Stimulated activated CD4-positive, alpha-beta T cell treated with anti-CD3 and anti-CD28 coated beads, Interleukin-1b, Interleukin-23, amount 100 ng/mL, for 1 hour (primary cell): ENCODE measurements at places on chromosomes 3 and 15.

DNA sequence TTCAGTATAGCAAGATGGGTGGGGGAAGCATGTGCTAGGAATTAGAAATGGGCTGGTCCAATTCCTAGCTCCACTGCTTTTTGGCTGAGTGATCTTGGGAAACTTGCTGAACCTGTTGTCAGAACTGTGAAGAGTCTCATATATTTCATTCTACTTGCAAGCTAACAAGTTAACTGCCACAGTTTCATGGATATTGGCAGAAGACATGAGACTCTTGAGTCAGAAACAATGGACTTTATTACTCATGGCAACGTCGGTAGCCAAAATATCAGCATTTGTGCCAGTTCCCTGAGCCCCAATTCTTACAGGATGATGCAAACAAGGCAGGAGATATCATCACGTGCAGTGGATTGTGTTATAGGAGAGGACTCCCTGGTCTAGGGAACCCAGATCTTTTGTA is 26.6 kb upstream of the PLAAT1 start:
- DNase-seq, result no peak

DNA sequence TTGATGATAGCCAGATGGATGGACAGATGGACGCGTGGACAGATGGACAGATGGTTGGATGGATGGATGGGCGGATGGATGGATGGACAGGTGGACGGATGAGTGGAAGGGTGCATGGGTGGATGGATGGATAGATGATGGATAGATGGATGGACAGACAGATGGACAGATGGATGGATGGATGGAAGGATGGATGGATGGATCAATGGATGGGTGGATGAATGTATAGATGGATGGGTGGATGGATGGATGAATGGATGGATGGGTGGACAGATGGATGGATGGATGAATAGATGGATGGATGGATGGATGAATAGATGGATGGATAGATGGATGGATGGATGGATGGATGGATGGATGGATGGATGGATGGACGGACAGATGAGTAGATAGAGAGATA is 40.9 kb downstream of the GABRB3 start:
- no peak for DNase-seq

- DNase-seq, result no peak
Observed at GRCh38 chr3:149207475-149207874, 14.2 kb downstream of the CP start.

DNA sequence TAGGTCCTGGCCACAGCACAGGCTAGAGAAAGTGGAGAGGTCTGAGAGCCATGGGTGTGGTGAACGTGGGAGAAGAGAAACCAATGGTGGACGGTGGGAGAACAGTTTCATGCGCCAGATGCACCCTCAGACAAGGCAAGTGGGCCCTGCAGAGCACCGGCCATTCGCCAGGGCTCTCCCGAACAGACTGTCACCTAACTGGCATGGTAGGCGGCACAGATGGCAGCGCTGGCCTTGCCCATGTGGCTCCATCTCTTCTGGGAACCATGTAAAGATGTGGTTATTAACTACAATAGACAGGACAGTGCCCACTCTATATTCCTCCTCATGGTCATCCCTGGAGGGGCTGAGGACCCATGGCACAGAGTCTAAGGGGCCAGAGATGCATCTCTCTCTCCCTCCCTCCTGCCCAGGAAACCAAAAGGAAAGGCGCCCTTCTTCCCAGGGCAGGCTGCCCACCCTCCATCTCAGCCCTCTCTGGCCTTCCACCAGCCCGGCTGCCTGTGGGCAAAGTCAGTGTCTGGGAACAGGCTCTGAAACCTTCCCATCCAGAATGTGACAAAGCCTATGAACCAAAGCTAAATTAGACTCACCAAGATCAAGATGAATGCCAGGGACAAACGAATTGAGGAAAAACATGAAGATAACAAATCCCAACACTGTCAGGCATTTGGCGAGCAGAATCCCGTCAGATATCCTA is 147.8 kb downstream of the OCA2 start:
- no peak for DNase-seq

GRCh38 chr15:80259942-80260510 is 8.0 kb upstream of the CTXND1 start:
- no peak for DNase-seq

DNA sequence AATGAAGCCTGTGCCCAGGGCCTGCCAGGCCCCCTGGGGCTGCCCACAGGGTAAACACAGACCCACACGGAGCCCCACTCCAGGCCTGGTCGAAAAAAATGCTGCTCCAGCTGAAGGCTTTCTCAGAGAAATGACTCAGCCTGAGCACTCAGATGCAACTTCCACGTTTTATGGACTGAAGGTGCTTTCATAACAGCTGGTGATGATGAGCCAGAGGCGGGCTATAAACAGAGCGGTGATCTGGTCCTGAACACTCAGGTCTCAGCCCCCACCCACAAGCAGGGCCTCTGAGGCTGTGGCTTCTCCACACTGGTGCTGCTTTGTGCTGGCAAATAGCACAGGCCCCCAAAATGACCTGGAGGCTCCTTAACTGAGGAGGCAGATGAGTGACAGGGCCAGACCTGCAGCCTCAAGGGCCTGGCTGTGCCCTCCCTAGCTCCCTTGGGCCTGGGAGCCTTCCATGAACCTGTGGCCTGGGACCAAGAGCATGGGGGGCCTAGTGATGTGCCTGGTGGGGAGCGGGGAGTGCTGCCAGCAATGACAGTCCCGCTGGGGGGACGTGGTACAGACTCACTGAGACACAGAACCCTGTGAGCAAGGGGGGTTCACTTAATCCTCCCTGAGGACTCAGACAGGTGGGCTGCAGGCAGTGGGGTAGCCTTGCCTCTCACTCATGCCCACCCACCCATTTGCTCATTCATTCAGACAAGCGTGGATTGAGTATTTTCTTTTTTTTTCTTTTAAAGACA is 23.0 kb upstream of the FURIN start:
- DNase-seq, result no peak

- no peak for DNase-seq
Observed at GRCh38 chr15:62647202-62647842, 395.2 kb upstream of the TPM1 start.

DNA sequence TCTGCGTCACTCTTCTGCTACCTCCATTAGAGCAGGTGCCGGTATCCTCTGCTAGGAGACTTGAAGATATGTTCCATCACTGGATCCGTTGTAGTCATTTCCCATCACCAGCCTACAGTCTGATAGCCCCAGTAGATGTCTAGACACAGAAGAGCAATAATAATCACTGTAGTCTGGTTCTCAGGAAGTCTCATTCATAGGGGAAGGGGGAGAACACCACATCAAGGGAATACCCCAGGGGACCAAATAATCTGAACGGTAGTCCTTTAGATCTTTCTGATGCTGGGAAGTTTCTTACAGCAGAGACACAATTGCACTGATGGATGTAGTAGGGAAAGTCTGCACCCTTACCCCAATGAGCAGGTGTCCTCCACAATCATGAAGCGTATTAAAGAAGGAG is 595.0 kb downstream of the EPHA3 start:
- DNase-seq, result no peak

- DNase-seq, result no peak
Observed at GRCh38 chr3:139157161-139157932, 112.7 kb upstream of the PRR23C start.

DNA sequence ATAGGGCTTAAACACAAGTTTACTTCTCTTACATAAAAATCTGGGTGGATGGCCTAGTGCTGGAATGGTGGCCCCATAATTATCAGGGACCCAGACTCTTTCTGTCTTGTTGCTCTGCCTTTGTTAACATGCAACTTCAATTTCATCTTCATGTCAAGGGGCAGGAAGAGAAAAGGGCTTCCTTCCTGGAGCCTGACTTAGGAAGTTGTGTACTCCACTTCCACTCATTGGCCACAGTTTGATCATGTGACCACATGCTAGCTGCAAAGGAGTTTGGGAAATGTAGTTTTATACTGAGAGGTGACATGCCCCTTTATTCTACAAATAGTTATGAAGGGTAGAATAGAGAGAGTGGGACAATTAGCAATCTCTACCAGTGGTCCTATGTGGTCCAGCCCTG is 39.3 kb downstream of the RHCG start:
- no peak for DNase-seq

GRCh38 chr15:86744198-86744780 is 664.6 kb downstream of the AGBL1 start:
- no peak for DNase-seq

GRCh38 chr3:184005941-184006507 is 11.7 kb downstream of the ABCC5 start:
- no peak for DNase-seq

- no peak for DNase-seq
Observed at GRCh38 chr3:102533784-102534183, 99.0 kb downstream of the ZPLD1 start.

GRCh38 chr3:72996121-72996472 is 514 bp upstream of the PPP4R2 start:
- DNase-seq, result no peak

DNA sequence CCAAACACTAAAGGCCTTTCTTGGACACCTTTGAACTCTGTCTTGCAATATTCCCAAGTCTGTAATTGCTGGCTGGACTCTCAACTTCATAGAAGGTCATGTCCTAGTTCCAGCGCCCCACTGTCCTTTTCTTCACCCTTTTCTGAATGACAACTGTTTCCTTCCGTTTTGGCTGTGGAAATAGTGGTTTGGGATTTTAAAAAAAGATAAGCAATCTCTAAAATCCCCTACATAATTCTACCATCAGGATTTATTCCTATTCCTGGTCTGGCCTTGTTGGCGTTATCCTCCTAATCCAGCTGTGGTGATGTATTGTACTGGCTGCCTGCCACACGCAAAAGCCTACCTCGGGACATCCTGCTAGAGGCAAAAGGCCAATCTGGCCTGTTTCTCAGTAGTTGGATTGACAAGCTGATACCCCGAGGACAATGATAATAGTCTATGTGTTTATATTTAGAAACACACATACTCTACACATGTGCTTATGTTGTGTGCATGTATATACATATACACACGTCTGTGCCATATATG is 440.3 kb upstream of the DPH6 start:
- DNase-seq, result no peak

- DNase-seq, result no peak
Observed at GRCh38 chr3:183038221-183038620, 57.9 kb upstream of the DCUN1D1 start.

GRCh38 chr15:63876085-63876662 is 42.4 kb upstream of the HERC1 start:
- DNase-seq, result no peak
